ENCODE measurements at places on chromosomes 3 and 15.

DNA sequence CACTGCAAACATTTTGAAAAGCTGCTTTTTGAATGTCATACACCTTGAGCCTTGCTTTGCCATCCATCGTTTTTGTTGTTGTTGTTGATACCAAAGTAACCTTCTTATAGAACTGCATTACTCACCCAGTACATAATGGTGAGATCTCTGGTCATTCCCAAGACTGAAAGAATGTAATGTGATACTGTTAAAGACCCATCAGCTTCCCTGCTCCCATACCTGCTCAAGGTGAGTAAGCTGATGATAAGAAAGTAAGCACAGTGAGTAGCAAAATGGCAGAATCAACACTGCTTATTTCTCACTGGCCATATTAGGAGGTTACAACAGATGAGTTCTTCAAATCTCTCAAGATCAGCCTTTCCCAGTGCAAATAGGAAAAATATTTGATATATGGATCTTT, 89.8 kb downstream of the CADPS start:
- DNase-seq = no peak

GRCh38 chr3:131856171-131856570, 178.6 kb downstream of the CPNE4 start:
- no peak for DNase-seq

- DNase-seq = no peak
Observed at GRCh38 chr3:46378426-46378942, 7.7 kb downstream of the CCR5 start.

DNA sequence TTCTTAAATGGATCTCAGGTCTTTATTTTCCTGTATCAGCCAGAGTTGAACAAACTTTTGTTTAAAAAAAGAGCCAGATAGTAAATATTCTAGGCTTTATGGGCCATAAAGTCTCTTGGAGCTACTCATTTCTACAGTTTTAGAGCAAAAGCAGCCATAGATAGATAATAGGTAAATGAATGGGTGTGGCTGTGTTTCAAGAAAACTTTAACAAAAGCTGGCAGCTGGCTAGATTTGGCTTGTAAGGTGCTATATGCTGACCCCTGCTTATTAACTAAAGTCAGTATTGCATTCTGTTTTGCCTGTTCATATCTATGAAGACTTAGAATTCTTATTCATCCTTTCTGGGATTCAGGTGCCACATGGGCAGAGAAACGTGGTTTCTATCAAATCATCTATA, 29.0 kb downstream of the MFN1 start:
- no peak for DNase-seq

- DNase-seq = no peak
Observed at GRCh38 chr15:52794665-52795463, 4.7 kb upstream of the ONECUT1 start.

GRCh38 chr15:67009576-67010569, 55.5 kb upstream of the SMAD3 start:
- DNase-seq = no peak
